ENCODE measurements at places on chromosomes 3 and 15.
A peak's percentile ranks its signal among the peaks of the same experiment; 100 is the strongest.

DNA sequence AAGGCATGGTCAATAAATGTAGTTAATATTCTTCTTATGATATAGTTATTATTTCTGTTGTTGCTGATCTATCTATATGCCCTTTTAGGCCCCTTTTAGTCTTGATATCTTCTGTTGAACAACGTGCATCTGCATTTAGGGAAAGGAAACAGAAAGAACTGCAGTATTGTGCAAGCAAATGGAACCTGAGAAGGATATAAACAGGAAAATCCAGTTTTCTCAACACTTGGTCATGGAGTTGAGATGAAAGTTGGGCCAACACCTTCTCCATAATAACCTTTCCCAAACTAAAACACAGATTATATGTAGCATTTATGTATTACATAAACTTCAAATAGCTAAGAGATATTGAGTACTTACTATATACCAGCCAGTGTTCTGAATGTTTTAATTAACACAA, 179.7 kb downstream of the ADAMTS9 start:
- no peak for DNase-seq

GRCh38 chr15:48992545-48992944, 28.8 kb upstream of the SHC4 start:
- no peak for DNase-seq

- DNase-seq: peak; percentile 39
These were observed 316.7 kb downstream of the LPP start for GRCh38 chr3:188470508-188471130.

DNA sequence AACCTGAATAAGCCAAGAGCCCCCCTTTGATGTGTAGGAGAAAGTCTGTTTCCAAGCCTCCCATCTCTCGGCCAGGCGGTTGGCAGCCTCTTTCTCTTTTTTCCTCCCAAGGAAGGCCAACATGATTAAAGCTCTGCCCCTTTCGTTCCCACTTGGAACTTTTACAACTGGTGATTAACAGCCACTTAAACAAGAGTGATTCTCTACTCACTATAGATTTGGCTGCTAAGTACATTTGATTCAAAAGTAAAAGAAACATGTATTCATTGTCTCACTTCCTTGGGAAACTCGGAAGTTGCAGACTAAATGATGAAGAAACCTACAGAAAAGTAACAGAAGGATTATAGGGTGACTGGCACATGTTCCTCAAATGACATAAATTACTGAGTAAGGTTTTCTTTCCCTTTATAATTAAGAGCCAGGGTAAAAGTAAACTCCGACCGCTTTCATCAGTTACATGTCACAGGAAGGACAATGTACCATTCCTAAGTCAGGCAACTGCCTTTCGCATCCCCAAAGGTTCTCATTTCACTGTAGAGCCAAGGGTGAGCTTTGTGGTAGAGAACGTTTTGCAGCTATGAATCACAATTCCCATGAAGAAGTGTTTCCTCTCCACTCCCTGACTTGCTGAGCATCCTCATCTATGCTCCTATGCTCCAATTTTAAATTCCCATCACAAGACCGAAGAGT, 72.7 kb downstream of the MB21D2 start:
- no peak for DNase-seq
